ENCODE measurements at places on chromosomes 3 and 15.
A peak's percentile ranks its signal among the peaks of the same experiment; 100 is the strongest.

DNA sequence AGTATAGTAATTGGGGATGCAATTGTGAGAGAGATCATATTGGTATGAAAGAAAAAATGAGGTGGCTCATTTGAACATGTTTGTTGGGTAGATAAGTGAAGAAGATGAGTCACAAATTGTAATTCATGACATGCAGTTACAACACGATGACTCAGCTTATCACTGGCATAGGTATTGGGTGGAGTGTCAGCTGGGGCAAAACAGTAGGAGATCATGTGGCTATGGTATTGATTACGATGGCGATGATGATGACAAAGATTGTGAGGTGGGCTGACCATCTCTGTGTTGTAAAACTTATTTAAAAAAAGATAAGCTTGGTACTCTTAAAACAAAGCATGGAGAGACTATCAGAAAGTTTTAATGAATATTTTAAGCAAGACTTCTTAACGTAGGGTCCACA lies 11.6 kb upstream of the DPH6 start:
- DNase-seq = peak; percentile 67

DNA sequence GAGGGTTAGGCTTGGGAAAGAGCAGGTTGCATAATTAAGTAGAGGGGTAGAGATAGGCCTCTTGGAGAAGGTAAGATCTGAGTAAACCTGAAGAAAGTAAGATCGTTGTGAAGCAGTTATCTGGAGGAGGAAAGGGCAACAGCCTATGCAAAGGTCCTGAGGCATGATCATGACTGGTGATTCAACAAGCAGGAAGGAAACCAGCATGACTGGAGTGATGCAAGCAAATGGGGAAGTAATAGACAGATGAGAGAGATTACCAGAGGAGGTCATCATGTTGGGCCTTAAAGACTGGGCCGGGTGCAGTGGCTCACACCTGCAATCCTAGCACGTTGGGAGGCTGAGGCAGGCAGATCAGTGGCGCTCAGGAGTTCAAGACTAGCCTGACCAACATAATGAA lies 360.2 kb downstream of the EPHB1 start:
- no peak for DNase-seq

DNA sequence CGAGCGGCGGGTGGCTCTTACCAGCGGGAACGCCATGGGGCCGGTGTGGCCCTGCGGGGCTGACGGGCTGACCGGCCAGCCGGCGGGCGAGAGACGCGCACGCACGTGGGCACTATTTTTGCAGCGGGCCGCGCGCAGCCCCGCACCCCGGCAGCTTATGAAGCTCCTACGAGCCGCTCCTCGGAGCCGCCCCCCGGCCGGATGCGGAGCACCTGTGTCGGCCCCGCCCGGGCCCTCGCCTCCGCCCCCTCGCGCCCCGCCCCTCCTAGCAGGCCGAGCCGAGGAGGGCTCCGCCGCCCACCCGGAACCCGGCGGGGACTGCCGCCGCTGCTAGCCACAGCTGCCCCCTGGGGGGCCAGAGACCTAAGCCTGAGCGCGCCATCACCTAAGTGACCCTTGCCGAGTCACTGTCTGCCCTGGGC lies 683 bp upstream of the CPEB1 start:
- no peak for DNase-seq

DNA sequence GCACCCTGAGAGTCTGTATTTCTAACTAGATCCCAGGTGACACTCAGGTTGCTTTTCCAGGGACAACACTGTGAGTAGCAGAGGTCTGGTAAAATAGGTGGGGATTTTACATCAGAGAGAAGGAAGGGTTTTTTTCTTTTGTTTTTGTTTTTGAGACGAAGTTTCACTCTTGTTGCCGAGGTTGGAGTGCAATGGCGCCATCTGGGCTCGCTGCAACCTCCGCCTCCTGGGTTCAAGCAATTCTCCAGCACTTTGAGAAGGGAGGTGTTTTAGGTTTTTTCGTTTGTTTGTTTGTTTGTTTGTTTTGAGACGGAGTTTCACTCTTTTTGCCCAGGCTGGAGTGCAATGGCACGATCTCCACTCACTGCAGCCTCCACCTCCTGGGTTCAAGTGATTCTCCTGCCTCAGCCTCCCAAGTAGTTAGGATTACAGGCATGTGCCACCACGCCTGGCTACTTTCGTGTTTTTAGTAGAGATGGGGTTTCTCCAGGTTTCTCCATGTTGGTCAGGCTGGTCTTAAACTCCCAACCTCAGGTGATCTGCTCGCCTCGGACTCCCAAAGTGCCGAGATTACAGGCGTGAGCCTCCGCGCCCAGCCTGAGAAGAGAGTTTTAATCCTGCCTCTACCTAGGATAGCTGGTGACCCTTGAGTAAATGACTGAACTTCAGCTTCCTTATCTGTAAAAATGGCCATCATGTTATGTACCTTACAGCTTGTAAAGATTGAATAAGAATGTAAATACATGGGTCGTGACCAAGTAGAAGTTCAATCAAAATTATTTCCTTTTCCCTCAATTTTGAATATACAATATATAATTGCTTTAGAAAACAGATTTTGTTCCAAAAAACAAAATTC lies 95.9 kb upstream of the FNDC3B start:
- DNase-seq = no peak

DNA sequence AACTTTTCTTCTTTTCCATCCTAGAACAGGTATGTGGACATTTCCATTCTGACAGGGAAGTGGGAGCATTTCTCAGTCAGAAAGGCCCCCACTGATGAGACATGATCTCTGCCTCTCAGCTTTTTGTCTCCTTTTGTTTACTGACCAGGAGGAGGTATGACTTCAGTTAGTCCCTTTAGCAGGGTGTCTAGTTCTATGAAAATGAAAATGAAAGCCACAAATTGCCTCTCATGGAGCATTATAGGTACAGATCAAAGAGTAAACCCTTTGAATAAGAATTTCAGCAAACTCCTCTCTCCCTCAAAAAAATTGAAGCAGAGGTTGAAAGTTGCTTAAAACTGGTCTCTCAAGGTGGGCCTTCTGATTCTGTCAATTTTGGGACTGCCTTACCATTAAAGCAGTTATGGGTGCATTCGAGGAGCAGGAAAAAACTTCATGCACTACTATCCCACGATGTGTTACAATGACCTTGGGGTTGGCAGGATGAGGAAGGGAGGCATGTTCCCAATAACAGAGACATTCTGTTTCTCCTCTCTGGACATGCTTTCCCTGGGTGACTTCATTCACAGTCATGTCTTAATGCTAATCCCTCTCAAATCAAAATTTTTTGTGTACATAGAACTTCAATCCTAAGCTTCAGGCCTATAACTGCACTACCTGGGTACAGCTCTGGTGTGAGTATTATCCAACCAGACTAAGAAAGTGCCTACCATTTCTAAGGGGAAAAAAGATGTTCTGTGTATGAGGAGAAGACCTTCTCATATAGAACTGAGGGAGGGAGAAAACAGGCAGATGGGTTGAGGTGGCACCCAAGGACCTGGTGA lies 50.6 kb upstream of the TBC1D23 start:
- no peak for DNase-seq

DNA sequence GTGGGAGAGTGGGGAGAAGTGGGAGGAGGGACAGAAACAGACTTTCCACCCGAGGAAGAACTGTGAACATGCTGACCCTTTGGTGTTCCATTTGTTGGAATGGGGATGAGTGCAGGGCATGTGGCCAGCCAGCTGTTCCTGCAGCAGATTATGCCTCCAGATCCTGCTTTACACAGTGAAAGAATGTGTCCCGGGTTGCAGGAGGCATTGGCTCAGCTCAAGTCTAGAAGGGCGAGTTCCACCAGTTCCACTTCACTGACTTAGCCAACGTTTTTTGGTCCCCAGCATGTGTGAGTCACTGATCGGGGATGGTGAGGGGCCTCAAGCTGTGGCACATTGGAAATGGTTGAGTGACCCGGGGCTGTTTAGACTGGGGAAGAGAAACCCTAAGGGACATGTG lies 307.0 kb upstream of the ROPN1 start:
- no peak for DNase-seq

- DNase-seq = no peak
Observed at GRCh38 chr15:59353994-59354416, 18.7 kb downstream of the MYO1E start.

GRCh38 chr3:141600331-141600730 lies 113.5 kb downstream of the RASA2 start:
- DNase-seq = no peak

- DNase-seq = no peak
Observed at GRCh38 chr3:65112751-65113300, 425.0 kb upstream of the ADAMTS9 start.

DNA sequence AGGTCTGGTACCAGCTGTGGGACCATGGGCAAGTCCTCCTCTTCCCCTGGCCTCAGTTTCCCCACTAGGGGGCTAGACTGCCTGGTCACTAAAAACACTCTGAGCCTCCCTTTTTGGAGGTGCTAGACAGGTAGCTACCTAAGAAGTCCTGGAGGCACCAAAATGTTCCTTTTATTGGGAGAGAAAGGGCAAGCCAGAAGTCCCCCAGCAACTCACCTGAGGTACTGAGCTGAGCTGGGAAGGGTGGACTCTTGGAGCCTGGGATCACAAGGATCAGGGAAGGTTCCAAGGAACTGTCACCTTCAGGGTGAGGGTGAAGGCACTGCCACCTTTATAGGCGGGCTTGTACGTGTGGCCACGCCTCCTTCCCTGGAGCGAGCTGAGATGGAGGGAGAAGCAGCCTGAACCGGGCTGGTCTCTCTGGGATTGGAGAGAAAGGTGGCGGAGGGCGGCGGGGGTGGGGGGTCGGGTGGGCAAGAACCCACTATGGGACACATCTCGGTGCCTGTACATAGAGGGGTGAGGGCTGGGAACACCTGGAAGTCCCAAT lies at the start of gene CYP1A1:
TSS of gene CYP1A1 (minus strand) at position 304 of the 550 bp plus-strand sequence. CDS start 2,431 bp downstream, outside the sequence.
- no peak for DNase-seq

All from hematopoietic multipotent progenitor cell treated with erythropoietin and hydrocortisone succinate and interleukin-3 and kit ligand, for 17 days (in vitro differentiated cells).